ENCODE measurements at places on chromosomes 13 and 19.
A peak's percentile ranks its signal among the peaks of the same experiment; 100 is the strongest.

GRCh38 chr19:6674868-6675305 lies 4.9 kb upstream of the TNFSF14 start:
- H3K27ac ChIP-seq, result no peak overlapping the region
- H3K4me1 ChIP-seq, result no peaks in the 10 kb centered on the region
- peak; percentile 28 for DNase-seq
- no peaks in the 10 kb centered on the region for H3K27me3 ChIP-seq
- no peaks in the 10 kb centered on the region for H3K36me3 ChIP-seq

DNA sequence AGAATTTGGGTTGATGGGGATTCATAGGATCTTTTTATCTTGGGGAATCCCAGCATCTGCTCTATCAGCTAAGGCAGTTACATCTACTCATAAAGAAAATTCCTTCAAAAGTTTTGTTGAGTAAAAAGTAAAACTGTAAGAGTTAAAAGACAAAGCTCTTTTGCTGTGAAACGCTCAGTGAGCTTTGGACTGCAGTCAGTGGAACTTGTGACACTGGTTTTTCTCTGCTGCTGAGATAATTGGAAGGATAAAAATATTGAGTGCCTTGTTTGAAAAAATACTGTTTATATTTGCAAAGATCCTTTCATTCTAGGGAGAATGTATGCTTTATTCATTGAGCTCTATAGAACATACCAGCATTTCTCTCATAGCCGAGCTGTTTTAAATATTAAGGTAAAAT lies 5.3 kb downstream of the NAXD start:
- H3K27me3 ChIP-seq, result no peaks in the 10 kb centered on the region
- H3K36me3 ChIP-seq, result peaks cover 30% of the 10 kb centered on the region
- no peak for DNase-seq
- H3K4me1 ChIP-seq, result peaks cover 21% of the 10 kb centered on the region
- H3K27ac ChIP-seq, result no peak overlapping the region

GRCh38 chr19:32396046-32396652 lies 9.4 kb upstream of the DPY19L3 start:
- no peaks in the 10 kb centered on the region for H3K36me3 ChIP-seq
- H3K4me1 ChIP-seq, result no peaks in the 10 kb centered on the region
- DNase-seq, result no peak

DNA sequence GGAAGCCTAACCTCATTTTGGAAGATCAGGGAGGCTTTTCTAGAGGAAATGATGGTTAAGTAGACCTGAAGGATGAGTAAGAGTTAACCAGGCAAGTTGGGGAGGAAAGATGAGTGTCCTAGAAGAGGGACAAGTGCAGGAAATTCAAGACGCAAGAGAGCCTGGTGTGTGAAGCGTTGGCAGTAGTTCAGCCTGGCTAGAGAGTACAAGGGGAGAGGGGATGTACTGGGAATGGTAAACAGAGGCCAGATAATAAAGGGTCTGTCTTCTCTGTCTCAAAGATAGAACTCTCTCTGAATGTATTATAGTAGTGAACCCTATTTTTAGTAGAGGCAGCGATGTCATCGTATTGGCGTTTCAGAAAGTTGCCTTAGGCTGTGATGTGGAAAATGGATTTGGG lies 9.7 kb downstream of the DPY19L3 start:
- no peak for DNase-seq
- H3K4me1 ChIP-seq, result no peaks in the 10 kb centered on the region
- no peaks in the 10 kb centered on the region for H3K27me3 ChIP-seq
- no peak overlapping the region for H3K27ac ChIP-seq

DNA sequence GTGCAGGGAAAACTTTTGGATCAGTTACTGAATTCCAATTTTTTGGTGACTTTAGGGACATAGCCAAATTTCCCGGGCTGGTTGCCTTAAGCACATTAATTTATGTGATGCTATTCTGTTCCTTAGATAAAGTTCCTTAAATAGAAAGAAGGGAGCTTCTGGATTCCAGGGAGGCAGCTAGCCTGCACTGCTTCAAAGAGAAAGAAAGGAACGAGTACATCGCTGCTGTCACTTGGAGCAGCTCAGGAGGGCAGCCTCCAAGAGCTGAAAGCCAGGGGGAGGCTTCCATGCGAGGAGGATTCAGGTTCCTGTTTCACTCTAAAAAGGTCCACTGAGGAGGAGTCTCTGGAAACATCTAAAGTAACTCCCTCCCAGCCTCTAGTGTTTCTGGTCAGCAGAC lies 55.7 kb downstream of the FAM124A start:
- H3K4me1 ChIP-seq, result peaks cover 20% of the 10 kb centered on the region
- H3K36me3 ChIP-seq, result no peaks in the 10 kb centered on the region
- no peak for DNase-seq

DNA sequence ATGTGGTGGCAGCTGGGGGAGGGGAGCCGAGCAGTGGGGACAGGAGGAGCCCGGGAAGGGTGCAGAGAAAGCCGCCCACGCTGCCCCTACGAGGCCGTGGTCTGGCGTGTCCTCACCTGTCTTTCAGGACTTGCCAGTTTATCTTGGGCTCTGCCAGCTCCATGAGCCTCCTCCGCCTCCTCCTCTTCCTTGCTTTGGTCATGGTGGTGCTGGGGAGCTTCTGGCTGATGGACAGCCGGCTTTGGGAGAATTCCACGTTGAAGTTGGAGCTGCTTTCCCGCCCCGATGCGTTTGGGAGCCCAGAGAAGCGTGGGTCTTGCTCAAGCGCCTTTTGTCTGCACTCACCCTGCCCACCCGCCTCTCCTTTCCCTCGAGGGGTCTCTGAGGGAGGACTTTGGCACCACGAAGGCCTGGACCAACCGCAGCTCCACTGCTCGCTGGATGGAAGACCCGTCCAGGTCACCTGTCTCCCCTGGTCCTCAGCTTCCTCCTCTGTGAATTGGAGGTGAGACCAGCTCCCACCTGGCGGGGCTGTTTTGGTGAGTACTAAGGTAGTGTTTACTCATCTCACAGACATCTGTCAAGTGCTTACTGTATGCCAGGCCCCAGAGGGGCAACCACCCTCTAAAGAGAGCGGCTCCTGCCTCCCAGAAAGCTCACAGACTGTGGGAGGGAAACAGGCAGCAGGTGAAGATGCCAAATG lies 29.7 kb upstream of the MIER2 start:
- H3K27ac ChIP-seq, result no peak overlapping the region
- H3K4me1 ChIP-seq, result no peaks in the 10 kb centered on the region
- no peak for DNase-seq
- no peak overlapping the region for H3K4me3 ChIP-seq
- H3K36me3 ChIP-seq, result no peaks in the 10 kb centered on the region

DNA sequence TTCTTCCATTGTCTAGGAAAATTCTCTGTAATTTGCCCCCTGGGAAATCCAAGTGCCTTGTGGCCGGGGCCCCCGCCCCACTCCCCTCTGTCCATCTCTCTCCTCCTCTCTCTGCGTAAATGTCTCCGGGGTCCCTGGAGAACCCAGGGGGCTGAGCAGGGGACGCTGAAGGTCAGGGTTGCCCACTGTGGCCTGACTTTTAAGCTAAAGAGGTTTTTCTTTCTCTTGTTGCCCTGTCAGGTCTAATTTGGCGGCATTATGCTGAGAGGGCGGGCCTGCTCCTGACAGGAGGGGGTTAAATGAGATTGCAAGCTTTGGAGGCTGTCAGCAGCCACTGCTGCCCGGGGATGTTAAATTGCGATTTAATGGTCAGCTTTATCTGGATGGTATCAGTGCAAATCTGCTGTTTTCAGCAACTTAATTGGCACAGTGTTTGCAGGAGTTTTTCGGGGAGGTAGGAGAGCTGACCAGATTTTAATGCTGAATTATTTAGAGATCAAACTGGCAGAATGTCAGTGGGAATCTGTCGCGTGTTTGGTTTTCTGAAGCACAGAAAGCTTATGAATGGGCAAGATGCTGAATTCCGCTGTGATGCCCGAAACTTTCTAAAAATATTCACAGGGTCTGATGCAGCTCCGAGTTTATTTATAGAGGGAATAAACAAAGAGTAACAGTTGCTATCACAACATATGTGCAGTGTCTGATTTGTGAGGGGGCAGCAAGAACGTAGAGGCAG lies 93.2 kb upstream of the SOX1 start:
- no peak overlapping the region for H3K27ac ChIP-seq
- DNase-seq, result no peak
- H3K36me3 ChIP-seq, result no peaks in the 10 kb centered on the region
- no peaks in the 10 kb centered on the region for H3K27me3 ChIP-seq

GRCh38 chr13:80630685-80631121 lies 289.8 kb upstream of the SPRY2 start:
- DNase-seq, result peak; percentile 53
- no peaks in the 10 kb centered on the region for H3K4me1 ChIP-seq
- no peaks in the 10 kb centered on the region for H3K27me3 ChIP-seq

DNA sequence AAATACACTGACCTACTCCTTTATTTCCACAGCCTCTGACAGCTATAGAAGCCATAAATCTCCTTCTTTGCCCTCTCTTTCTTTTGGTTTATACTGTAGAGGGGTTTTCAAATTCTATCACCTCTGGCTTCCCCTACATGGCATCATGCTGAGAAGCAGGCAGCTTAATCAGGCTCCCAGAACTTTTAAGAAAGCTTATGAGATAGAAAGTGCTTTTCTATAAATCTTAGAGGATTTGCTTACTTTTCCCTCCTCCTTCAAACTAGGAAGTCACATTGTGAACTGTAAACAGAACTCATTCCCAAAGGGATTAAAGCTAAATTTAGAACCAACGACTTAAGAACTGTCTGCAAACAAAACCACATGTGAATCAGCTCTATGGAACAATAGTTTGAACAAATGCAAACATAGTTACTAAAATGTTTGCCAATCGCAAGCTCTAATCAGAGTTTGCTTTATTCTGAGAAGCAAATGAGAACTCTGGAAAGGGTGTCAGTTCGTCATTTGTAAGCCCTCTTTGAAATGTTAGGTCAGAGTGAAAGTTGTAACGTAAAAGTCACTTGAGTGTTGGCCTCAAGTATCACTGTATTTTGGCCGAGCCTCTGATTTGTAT lies 344.1 kb downstream of the RFC3 start:
- H3K4me1 ChIP-seq, result no peaks in the 10 kb centered on the region
- no peak overlapping the region for H3K27ac ChIP-seq
- no peaks in the 10 kb centered on the region for H3K36me3 ChIP-seq
- H3K4me3 ChIP-seq, result no peak overlapping the region
- DNase-seq, result no peak
- H3K27me3 ChIP-seq, result no peaks in the 10 kb centered on the region

Data from tibial nerve (tissue), 4 donors.